ENCODE measurements at places on chromosomes 7 and 10.

DNA sequence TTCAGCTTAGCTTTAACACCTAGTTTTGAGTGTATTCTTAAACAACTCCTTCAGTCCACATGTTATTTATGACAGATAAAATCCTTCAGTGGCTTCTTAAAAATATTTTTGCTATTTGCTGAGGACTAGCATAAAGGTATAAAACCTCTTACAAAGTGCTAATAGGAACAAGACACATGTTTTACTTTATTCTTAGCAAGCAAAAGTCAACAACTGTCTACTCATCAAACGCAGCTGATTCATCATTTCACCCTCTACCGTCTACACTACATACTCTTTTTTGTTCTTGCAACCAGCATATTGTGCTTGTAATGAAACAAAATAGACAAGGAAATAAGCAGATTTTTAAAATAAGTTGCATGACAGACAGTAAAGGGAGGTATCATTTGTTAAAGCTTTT, 319.7 kb downstream of the SNX13 start:
- no peak for DNase-seq

- no peak for DNase-seq
These were observed 26.5 kb upstream of the BET1 start for GRCh38 chr7:94030634-94031033.

- DNase-seq = no peak
These were observed 683 bp upstream of the ENTPD7 start for GRCh38 chr10:99658622-99659030.

DNA sequence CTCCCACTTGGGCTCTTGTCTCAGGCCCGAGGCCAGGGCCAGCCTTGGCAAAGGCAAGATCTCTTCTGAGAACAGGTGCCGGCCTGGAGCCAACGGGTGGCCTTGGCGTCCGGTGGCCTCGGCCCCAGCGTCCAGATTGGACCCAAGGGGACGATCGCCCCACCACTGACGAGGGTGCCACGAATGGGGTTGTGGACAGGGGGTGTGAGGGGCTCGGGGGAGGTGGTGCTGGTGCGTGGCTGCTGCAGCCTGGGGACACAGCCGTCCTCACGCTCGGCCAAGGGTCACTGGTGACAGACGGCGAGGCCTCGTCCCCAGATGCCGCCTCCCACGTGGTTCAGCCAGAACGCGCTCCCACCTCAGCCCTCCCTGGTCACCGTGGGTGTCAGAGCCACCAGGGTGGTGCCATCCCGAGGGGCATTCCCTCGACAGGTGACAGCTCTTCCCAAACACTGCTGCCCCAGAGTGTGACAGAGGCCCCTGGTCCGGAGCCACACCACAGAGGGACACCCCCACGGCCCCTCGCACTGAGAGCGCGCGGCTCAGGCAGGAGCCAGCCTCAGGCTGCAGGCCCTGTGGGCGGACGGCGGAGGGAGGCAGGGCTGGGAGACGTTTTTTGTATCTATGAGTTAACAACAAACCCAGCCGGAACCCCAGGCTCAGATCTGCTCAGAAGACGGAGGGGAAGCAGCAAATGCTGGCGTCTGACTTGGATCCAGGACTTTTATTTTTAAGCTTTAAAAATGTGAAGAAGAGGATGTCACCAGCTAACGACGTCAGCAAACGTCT, 18.5 kb upstream of the CFAP46 start:
- no peak for DNase-seq

- DNase-seq = no peak
These were observed 50.8 kb upstream of the AOAH start for GRCh38 chr7:36775061-36775620.

DNA sequence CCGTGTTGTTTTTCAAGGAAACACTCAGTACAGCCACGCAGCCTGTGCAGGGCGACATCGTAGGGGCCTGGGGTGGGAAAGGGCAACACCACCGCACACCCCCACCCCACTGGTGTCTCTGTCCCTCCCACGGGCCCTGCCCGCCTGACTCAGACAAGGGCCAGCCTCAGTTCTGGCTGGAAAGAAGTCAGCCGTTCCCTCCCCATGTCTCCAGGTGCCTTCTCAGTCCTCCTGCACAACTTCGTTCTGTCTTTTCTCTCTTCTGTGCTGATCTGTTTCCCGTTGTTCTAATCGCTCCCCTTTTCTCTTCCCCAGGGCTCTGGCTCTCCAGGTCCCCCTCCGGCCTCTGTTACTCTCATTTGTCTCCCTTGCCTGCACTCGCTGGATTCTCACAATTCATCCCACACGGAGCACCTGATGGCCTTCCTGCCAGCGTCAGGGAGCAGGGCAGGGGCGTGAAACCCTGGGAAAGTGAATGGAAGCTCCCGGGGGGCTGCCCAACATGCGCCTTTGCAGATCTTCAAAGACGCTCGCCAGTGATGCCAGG, 97.7 kb downstream of the WDR37 start:
- no peak for DNase-seq

GRCh38 chr7:2002561-2003450, 229.9 kb downstream of the MAD1L1 start:
- no peak for DNase-seq

DNA sequence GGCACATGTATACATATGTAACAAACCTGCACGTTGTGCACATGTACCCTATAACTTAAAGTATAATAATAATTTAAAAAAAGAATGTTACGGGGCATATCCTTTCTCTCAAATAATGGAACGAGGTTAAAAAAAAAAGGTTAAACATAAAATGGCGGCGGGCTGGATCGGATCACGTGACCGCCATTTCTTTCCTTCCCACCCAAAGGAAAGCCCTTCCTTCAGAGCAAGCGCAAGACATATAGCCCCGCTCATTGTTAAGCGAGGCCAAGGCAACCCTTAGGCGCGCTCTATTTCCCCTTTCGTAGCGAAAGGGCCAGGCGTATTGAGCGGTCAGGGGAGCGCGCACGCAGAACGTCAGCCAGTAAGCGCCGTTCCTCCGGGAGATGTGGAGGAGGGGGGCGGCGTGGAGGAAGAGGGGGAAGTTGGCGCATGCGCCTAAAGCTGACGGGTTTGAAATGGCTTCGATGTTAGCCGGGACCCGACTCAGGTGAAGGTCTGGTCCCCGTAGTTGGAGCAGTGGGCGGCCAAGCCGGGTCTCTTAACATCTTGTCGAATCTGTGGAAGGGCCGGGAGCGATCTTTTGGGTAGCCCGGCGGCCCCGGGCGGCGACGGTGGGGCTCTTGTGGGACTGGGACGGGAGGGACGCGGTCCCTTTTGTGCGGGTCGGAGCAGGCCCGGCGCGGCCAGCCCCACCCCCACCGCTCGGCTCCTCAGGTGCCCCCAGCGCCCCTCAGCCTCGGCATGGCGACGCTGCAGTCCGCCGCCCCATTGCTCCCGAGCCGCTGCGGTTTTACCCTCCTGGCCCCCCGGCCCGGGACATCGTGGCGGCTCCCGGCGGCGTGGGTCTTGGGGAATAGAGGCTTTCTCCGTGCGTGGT, at the start of gene CCAR1:
Gene CCAR1 (plus strand): TSS at position 447 of the 880 bp plus-strand sequence. CDS start 1,266 bp downstream, outside the sequence.
- peak; percentile 14 for DNase-seq

DNA sequence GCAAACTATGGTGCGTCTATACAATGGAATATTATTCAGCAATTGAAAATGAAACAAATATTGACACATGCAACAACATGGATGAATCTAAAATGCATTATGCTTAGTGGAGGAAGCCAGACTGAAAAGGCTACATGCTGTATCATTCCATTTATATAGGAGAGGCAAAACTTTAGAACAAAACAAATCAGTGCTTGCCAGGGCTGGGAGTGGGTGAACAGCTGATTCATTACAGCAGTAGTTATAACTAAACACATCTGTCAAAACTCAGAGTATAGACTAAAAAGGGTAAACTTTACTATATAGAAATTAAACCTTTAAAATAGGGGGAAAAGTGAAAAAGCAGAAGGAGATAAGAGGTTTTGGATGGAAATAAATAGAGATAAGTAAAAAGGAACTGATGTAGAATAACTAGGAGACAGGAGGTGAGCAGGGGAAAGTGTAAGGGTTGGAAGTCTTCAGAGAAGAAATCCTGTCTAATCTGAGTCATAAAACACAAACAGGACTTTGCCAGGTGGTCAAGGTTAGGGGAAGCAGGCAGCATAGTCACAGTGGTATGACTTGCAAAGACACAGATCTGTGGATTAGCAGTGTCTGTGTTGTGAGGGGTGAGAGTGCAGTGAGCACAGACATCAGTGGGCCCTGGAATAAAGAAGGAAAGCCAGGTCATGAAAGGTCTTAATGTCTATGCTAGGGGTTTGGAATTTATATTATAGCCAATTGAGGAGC, 349.8 kb downstream of the PHTF2 start:
- DNase-seq = no peak

DNA sequence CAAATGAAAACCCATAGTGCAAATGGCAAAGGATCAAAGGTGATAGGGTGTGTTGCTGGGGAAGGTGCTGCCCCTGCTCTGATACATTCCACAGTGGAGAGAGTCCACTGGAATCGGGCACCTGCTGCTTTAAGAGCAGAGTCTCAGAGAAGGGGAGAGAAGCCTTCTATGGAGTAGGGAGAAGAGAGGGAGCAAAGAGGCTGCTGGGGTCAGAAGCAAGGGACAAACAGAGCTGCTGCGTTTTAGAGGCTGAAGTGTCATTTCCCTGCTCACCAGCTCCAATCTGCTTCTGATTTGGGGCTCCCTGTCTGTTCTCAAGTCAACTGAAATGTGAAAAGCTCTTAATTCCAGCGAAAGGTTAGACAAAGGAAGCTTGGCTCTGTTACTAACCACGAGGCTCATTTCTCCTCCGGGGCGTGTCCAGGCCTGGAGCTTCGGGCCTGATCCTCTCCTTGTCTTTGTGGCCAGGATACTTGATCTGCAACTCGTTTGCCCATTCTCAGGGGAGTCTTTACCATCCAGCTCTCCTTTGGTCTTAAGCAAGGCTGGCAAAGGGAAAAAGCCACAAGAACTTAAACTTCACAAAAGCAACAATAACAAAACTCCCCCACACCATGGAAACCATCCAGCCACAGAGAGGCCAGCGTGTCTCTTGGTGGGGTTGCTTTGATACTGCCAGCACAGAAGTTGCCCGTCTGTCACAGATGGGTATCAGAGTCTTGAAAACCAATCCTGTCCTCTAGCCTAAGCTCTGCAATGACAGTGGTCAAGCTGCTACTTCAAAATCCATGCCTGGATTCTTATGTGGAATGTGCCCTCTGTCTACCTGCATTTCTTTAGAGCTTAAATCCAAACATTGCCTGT, 692.6 kb downstream of the SUGCT start:
- DNase-seq = no peak

DNA sequence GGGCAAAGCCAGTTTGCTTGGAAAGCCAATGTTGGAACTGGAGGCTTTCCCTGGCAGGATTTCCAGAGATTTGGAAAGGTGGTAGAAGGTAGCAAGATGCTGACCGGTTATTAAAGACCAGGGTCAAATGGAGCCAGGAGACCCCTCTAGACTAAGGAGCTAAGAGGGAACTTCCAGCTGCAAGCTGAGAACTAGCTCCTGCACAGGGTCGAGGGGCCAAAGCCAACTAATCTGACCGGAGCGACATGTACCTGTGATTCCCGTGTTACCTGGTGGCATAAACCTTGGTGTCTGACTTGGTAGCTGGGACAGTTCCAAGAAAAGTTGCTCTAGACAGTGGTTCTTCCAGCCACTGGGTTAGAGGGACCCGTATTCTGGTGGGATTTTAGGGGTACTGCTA, 41.8 kb downstream of the SPDYE5 start:
- no peak for DNase-seq

DNA sequence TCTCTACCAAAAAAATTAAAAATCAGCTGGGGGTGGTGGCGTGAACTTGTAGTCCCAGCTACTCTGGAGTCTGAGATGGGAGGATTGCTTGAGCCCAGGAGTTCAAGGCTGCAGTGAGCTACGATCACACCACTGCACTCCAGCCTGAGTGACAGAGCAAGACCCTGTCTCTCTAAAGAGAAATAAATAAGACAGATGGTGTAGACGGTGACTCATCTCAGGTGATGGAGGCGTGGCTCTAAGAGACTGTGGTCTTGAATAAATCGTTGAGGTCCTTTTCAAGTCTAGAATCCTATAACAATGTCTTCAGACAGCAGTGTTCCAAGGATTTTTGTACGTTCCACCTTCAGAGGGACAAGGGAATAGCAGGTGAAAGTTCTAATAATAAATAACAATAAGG, 53.8 kb upstream of the PFKFB3 start:
- DNase-seq = no peak

DNA sequence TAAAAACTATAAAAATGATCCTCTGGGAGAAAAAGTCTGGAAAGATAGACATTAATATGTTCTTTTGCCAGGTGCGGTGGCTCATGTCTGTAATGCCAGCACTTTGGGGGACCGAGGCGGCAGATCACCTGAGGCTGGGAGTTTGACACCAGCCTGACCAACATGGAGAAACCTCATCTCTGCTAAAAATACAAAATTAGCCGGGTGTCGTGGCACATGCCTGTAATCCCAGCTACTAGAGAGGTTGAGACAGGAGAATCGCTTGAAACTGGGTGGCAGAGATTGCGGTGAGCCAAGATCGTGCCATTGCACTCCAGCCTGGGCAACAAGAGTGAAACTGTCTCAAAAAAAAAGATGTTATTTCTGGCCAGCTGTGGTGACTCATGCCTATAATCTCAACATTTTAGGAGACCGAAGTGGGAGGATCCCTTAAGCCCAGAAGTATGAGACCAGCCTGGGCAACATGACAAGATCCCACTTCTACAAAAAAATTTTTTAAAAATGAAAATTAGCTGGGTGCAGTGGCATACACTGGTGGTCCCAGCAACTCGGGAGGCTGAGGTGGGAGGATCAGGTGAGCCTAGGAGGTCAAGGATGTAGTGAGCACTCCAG, 101.9 kb upstream of the LRRN3 start:
- DNase-seq = no peak

DNA sequence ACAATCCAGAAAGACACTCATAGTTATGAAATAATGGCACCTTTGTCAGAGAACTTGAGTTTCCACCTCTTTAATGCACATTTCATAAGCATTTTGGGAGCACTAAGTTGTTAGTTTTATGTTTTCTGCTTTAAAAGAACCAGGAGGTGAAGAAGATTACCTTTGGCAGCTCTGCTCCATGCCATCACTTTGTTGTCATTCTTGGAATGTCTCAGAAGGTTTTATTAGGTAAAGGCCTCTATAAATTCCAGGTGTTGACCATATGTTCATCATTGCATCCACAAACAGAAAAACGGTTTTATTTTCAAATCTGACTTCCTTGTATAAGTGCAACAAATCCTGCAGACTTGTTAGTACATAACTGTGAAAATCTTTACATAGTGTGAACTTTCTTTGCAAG, 424.8 kb downstream of the MDFIC start:
- DNase-seq = no peak

DNA sequence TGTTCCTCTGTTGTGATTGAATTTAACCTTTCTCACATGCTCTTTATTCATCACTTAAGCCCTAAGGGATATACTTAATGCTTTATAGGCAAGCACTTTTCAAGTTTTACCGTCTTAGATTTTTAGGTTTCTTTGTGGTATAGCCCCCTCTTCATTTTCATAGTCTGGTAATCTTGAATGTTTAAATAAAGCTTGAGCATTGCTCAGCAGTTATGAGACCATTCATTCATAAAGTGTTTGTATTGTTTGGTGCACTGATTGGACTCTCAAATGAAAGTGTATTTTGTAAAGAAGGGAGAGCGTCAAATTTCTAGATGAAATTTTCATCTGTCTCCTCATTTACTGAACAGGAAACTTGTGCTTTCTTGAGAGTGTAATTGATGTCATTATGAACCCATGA, 25.2 kb downstream of the TASOR2 start:
- DNase-seq = no peak
